ENCODE measurements at places on chromosomes 7 and 10.

DNA sequence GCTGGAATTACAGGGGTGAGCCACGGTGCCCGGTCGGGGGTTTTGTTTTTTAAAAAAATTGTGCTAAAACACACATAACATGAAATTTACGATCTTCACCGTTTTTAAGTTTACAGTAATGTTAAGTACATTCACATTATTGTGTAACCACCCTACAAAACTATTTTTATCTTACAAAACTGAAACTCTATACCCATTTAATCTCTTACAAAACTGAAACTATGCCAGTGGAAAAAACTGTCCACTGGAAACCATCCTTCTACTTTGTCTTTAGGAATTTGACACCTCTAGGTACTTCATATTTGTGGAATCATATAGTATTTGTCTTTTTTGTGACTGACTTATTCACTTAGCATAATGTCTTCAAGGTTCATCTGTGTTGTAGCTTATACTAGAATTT, 1.0 kb upstream of the PSMC2 start:
- DNase-seq, result no peak

DNA sequence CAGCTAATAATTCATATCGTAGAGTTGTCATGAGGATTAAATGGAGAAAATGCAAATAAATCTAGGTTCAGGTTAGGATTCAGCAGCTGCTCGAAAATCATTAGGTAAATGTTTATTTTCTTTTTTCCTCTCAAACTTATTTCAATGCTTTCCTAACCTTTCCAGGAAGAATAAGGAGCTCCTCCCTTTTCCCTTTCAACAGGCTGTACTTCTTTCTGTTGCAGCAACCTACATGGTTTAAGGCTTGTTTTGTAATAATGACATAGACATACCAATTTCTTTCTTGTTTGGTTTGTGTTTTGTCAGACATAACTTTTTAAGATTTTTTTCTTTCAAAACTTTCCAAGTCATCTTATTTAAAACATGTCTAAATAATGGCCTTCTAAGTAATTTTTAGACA, 18.2 kb downstream of the GPR141 start:
- no peak for DNase-seq

- no peak for DNase-seq
Measured at GRCh38 chr10:101270763-101271162, 41.5 kb upstream of the LBX1 start.

GRCh38 chr7:45102785-45103712, 8.4 kb downstream of the TBRG4 start:
- DNase-seq, result no peak

- no peak for DNase-seq
Measured at GRCh38 chr10:110784198-110784597, 87.5 kb upstream of the PDCD4 start.
